H9 (cell line): ENCODE measurements at places on chromosomes 3 and 15. TPM values are rescaled to one million over a fixed set of nuclear protein-coding genes. Genes with fewer than 3 reads are reported as not detected.
A peak's percentile ranks its signal among the peaks of the same experiment; 100 is the strongest.

- H3K27me3 ChIP-seq, result no peaks in the 10 kb centered on the region
- no peak overlapping the region for H3K27ac ChIP-seq
- H3K4me1 ChIP-seq, result no peaks in the 10 kb centered on the region
Observed at GRCh38 chr15:48681353-48681752, 35.8 kb upstream of the FBN1 start.

- no peak overlapping the region for H3K27ac ChIP-seq
- no peak for DNase-seq
- peaks cover 10% of the 10 kb centered on the region for H3K36me3 ChIP-seq
- H3K4me3 ChIP-seq, result no peak overlapping the region
- H3K4me1 ChIP-seq, result no peaks in the 10 kb centered on the region
Observed at GRCh38 chr3:55245351-55245750, 241.8 kb downstream of the WNT5A start.

DNA sequence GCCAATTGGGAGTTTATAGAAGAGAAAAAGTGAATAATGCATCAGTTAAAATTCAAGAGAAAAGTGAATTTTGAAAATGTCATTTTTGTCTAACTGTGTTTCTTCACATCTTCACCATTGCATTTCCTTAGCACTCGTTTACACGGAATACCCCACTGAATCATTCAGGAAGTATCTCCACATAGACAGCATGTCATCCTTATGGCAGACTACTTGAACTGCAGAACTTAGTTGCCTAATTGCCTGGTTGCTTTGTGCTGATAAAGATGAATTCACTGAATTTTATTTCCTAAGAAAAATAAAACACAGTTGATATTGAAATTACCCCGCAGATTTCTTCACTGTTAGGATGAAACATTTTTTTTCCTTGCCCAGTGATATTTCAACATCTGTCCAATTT lies 627.1 kb downstream of the ROBO1 start:
- no peaks in the 10 kb centered on the region for H3K4me1 ChIP-seq
- H3K4me3 ChIP-seq, result no peak overlapping the region
- H3K27me3 ChIP-seq, result no peaks in the 10 kb centered on the region
- no peaks in the 10 kb centered on the region for H3K36me3 ChIP-seq
- DNase-seq, result no peak

DNA sequence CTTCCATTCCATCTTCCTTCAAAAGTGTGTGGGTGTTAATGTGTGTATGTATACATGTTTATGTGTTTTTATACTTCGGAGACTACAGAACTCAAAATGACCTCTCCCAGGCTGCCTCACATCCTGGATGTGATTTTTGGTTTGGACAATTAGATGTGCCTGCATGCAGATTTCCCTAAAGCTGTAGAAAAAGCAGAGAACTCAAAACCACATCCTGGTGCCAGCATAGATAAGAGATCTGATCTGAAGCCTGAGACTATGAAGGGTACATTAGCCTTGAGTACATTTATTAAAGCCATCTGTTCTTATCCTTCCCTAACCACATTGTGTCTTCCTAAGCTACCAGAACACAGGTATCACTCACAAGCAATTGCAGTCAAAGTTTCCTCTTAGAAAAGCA lies 319.4 kb upstream of the RASGRP1 start:
- no peaks in the 10 kb centered on the region for H3K27me3 ChIP-seq
- no peak overlapping the region for H3K4me3 ChIP-seq
- H3K36me3 ChIP-seq, result no peaks in the 10 kb centered on the region
- no peak overlapping the region for H3K27ac ChIP-seq

DNA sequence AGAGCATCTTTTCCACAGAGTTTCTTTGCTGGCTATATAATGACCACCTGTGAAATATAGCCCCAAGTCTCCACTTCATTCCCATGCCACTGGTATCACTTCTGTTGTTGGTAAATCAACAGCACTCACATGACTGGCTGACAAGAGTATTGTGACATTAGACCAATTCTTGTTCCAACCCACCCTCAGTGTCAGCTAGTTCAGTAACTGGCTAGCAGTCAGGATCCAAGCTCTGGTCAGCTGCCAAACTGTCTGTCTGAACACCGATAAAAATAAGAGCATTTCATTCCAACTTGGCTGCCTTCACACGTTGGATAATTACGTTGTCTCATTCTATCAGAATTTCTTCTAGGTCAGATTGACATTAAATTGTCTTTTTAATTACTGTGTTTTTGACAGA lies 166.5 kb downstream of the USP13 start:
- H3K4me3 ChIP-seq, result no peak overlapping the region
- no peaks in the 10 kb centered on the region for H3K4me1 ChIP-seq
- no peaks in the 10 kb centered on the region for H3K36me3 ChIP-seq
- no peaks in the 10 kb centered on the region for H3K27me3 ChIP-seq

- no peaks in the 10 kb centered on the region for H3K27me3 ChIP-seq
- no peak overlapping the region for H3K27ac ChIP-seq
- no peak overlapping the region for H3K4me3 ChIP-seq
- no peak for DNase-seq
- H3K36me3 ChIP-seq, result no peaks in the 10 kb centered on the region; the same call in 2 of the 3 replicates
Observed at GRCh38 chr3:126154391-126155279, 25.8 kb downstream of the ALDH1L1 start.

- DNase-seq, result no peak
- peaks cover 9% of the 10 kb centered on the region; the same call in 1 of the 2 replicates for H3K4me1 ChIP-seq
- no peaks in the 10 kb centered on the region for H3K27me3 ChIP-seq
- H3K27ac ChIP-seq, result no peak overlapping the region
Observed at GRCh38 chr15:40062816-40063562, 24.0 kb upstream of the SRP14 start.

- no peak overlapping the region for H3K27ac ChIP-seq
- no peak overlapping the region for H3K4me3 ChIP-seq
- no peaks in the 10 kb centered on the region for H3K36me3 ChIP-seq
Observed at GRCh38 chr3:52221563-52222318, 3.7 kb downstream of the TLR9 start.

GRCh38 chr15:45744236-45744589 lies 109.4 kb downstream of the SQOR start:
- no peak overlapping the region for H3K4me3 ChIP-seq
- no peaks in the 10 kb centered on the region for H3K27me3 ChIP-seq
- DNase-seq, result no peak
- H3K27ac ChIP-seq, result no peak overlapping the region
- peaks cover 5% of the 10 kb centered on the region; the same call in 1 of the 2 replicates for H3K4me1 ChIP-seq

- no peaks in the 10 kb centered on the region for H3K4me1 ChIP-seq
- no peaks in the 10 kb centered on the region for H3K27me3 ChIP-seq
- no peak overlapping the region for H3K4me3 ChIP-seq
- no peak overlapping the region for H3K27ac ChIP-seq
- H3K36me3 ChIP-seq, result peaks cover 1% of the 10 kb centered on the region; the same call in 1 of the 3 replicates
Observed at GRCh38 chr3:107734317-107734716, 211.6 kb downstream of the BBX start.

DNA sequence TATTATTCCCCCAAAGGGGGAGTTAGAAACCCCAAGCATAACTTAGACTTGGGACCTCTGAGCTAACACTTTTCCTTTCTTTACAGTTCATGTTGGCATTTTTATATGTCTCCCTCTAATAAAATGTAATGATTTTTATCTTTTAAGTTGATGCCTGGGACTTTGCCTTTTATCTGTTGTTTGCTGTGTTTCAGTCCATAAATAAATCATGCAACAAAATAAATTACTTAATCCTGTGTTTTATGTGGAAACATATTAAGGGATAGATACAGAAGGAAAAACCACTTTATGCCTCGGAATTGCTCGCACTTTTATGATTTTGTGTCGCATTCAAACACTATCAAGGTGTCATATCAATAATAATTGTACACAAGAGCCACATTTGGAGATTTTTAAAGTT lies 93.7 kb upstream of the TBC1D5 start:
- no peak for DNase-seq
- H3K36me3 ChIP-seq, result no peaks in the 10 kb centered on the region
- no peak overlapping the region for H3K4me3 ChIP-seq
- H3K4me1 ChIP-seq, result no peaks in the 10 kb centered on the region

GRCh38 chr3:109803274-109803673 lies 465.9 kb upstream of the DPPA4 start:
- H3K27ac ChIP-seq, result no peak overlapping the region
- no peak overlapping the region for H3K4me3 ChIP-seq
- no peaks in the 10 kb centered on the region for H3K36me3 ChIP-seq
- no peaks in the 10 kb centered on the region for H3K4me1 ChIP-seq

DNA sequence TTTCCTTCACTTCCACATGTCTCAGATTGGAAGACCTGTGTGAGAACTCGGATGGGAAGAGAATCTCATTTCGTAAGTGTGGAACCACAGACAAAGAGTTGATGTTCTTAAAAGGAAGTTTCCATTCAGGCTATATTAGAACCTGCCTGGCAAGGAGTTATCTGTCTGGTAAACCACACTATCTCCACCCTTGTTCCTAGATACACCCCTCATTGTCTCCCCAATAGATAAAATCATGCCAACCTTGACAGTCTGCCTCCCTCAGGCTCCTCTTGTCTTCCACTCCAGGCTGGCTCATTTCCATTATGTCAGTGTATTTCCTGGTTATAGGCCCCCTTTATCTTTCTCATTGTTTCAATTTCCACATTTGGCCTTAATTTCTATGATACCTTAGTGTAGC lies 89.2 kb downstream of the TMEM108 start:
- DNase-seq, result no peak
- no peak overlapping the region for H3K27ac ChIP-seq
- no peak overlapping the region for H3K4me3 ChIP-seq
- H3K36me3 ChIP-seq, result no peaks in the 10 kb centered on the region
- no peaks in the 10 kb centered on the region for H3K27me3 ChIP-seq

DNA sequence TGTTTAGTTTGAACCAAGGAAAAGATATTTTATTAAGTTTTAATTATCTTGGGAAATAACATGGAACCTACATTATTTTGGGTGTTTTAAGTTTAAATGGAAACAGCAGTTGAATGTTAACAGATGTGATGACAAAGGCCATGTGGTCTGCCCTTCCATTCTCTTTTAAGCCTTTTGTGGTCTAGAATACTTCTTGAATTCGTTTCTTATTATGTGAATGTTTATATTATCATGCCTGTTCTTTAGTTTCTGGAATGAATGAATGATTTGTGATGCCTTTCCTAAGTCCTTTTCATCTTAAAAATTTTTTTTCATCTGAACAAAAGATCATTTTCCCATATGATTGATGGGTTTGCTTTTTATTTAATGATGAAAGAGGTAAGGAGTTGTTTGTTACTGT lies 44.6 kb downstream of the SNRK start:
- H3K4me3 ChIP-seq, result no peak overlapping the region
- H3K27me3 ChIP-seq, result no peaks in the 10 kb centered on the region
- H3K36me3 ChIP-seq, result peaks cover 28% of the 10 kb centered on the region
- no peaks in the 10 kb centered on the region for H3K4me1 ChIP-seq

GRCh38 chr3:177126015-177126773 lies 71.1 kb downstream of the TBL1XR1 start:
- no peak for DNase-seq
- no peaks in the 10 kb centered on the region for H3K27me3 ChIP-seq
- no peak overlapping the region for H3K27ac ChIP-seq

- no peaks in the 10 kb centered on the region for H3K27me3 ChIP-seq
- peak overlapping the region; percentile 87 for H3K4me3 ChIP-seq
- no peak overlapping the region for H3K27ac ChIP-seq
- H3K36me3 ChIP-seq, result no peaks in the 10 kb centered on the region
- H3K4me1 ChIP-seq, result no peaks in the 10 kb centered on the region
Observed at GRCh38 chr3:97970956-97971620, 1.1 kb downstream of the RIOX2 start.

DNA sequence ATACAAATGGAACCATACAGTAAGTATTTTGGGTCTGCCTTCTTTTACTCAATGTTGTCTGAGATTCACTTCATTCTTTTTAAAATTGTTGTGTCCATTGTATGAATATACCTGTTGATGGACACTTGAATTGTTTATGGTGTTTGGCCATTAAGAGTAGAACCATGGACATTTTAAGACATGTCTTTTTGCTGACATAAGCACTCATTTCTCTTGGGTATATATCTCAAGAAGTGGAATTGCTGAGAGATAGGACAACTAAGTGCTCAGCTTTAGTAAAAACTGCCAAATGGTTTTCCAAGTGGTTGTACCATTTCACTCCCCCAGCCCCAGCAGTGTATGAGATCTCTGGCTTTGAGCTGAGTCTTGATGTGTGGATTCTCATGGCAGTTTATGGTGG lies 28.2 kb downstream of the POMGNT2 start:
- H3K4me3 ChIP-seq, result no peak overlapping the region
- DNase-seq, result no peak
- H3K27ac ChIP-seq, result no peak overlapping the region
- H3K4me1 ChIP-seq, result no peaks in the 10 kb centered on the region
- H3K36me3 ChIP-seq, result peaks cover 41% of the 10 kb centered on the region
- no peaks in the 10 kb centered on the region for H3K27me3 ChIP-seq

DNA sequence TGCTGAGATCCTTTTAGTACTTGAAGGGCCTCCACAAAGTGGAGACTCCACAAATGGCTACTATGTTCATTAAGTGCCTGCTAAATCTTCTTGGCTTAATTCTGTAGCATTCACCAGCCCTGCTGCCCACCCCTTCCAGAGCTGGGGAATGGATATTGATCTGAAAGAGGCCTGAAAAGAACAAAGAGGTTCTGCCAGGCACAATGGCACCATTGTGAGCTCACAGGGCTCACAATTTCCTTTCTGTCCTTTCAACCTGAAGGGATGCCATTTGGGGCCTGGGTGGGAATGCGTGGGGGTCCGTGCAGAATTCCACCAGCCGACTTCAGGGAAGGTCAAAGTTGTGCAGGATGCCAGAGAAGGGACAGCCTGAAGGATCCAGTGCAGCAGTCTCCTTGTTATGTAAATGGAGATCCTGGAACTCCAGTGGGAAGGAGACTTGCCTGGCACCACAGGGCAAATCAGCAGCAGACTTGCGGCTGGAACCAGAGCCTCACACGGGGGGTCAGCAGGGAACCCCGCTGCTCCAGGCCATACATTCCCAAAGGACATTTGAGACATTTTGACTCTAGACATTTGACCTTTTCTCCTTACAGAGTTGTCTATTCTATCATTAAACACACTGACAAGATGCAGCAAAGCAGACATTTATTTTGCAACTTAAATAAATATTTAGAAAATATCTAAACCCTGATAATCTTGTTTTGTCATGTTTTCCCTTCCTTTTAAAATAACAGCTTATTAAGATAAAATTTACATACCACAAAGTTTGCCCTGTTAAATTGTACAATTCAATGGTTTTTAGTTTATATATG lies 21.5 kb upstream of the MORF4L1 start:
- H3K4me3 ChIP-seq, result no peak overlapping the region; the same call in 2 of the 3 replicates
- H3K27ac ChIP-seq, result no peak overlapping the region
- no peaks in the 10 kb centered on the region for H3K27me3 ChIP-seq
- peak; percentile 52 for DNase-seq

GRCh38 chr3:139832998-139833397 lies 102.0 kb upstream of the CLSTN2 start:
- no peaks in the 10 kb centered on the region for H3K36me3 ChIP-seq
- no peaks in the 10 kb centered on the region for H3K27me3 ChIP-seq
- DNase-seq, result no peak
- H3K4me1 ChIP-seq, result no peaks in the 10 kb centered on the region
- H3K27ac ChIP-seq, result no peak overlapping the region

- H3K27ac ChIP-seq, result no peak overlapping the region
- H3K4me3 ChIP-seq, result no peak overlapping the region
- H3K36me3 ChIP-seq, result no peaks in the 10 kb centered on the region
Observed at GRCh38 chr3:64167868-64168267, 57.4 kb downstream of the PRICKLE2 start.

- H3K27ac ChIP-seq, result no peak overlapping the region
- H3K27me3 ChIP-seq, result no peaks in the 10 kb centered on the region
- no peak overlapping the region for H3K4me3 ChIP-seq
- no peak for DNase-seq
- H3K36me3 ChIP-seq, result peaks cover 2% of the 10 kb centered on the region; the same call in 2 of the 3 replicates
Observed at GRCh38 chr15:77063249-77063648, 7.7 kb downstream of the TSPAN3 start.

Gene DUOXA2
- not detected in 2 replicates for total RNA-seq

Gene CKMT1B
- total RNA-seq, result 31.0 and 36.7 TPM in 2 replicates

Gene DGKG
- not detected in 2 replicates for total RNA-seq

Gene ITPKA
- 0.77 and 0.99 TPM in 2 replicates for total RNA-seq

Gene SIDT1
- not detected in 2 replicates for total RNA-seq

Gene SKOR1
- 0.13 TPM in 2 replicates for total RNA-seq

Gene IGDCC3
- 17.9 and 18.9 TPM in 2 replicates for total RNA-seq

Gene SCAANT1
- total RNA-seq, result not detected in 2 replicates

Gene ZPLD1
- not detected in 2 replicates for total RNA-seq
